ENCODE measurements at places on chromosomes 3 and 15.

DNA sequence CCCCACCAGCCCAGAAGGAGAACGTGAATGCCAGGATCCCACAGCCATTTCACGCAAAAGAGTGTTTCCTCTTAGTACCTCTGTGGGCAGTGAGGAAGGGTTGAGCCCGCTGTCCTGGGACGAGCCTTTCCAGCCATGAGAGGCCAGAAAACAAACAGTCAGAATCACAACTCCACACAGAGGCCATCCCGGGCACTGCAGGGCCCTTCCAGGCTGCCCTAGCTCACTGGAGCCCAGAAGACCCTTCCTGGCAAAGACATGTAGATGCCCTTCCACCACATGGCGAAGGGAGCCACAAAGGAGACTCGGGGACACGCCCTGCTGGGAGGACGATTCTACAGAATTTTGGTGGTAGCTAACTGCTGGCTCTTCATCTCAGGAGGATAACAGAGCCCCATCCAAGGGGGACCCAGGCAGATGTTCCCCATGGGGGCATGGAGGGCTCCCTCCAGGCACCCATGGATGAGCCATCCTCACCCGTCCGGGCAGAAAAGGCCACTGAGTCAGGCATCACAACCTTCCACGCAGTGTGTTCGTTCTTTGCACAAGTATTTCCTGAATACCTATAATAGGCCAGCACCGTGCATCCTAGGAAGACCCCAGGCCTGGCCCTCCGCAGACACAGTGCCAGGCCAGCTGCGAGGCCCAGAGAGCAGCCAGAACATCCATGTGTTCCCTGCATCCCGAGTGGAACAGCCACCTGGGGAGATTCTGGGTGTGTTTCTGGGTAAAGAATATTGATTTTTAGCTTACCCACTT, 47.2 kb downstream of the SLC12A8 start:
- no peak for DNase-seq

- DNase-seq = no peak
Measured at GRCh38 chr3:109532257-109533216, 195.2 kb upstream of the DPPA4 start.

- DNase-seq = no peak
Measured at GRCh38 chr3:172846103-172846561, 95.6 kb downstream of the ECT2 start.

DNA sequence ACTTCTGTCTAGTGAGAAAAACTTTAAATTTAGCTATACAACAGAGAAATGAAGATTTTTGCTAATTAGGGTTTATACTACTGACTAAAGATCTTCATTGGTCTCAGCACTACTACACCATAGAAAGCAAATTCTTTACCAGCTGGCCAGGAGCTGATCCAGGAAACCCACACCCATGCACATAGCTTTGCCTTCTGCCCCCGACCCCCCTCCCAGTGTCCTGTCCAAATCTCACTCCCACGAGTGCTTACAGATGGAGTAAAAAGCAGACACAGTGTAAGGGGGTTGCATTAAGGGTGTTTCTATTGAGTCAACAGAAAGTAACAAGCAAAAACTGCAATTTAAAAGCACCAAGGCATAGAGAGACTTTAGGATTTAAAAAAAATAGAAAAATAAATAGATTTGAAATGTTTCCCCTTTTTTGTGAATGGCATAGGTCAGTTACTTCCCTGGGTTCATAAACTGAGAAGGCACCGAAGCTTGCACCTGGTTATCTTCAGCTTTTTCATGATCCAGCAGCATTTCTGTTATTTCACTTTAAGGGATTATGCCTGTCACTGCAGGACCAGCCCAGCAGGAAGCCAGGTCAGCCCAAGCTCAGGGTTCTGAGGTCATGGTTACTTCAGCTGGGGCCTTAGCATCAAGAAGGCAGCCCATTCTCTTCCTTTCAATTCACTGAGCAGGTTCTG, 124.3 kb downstream of the CTNNB1 start:
- DNase-seq = peak; percentile 42

DNA sequence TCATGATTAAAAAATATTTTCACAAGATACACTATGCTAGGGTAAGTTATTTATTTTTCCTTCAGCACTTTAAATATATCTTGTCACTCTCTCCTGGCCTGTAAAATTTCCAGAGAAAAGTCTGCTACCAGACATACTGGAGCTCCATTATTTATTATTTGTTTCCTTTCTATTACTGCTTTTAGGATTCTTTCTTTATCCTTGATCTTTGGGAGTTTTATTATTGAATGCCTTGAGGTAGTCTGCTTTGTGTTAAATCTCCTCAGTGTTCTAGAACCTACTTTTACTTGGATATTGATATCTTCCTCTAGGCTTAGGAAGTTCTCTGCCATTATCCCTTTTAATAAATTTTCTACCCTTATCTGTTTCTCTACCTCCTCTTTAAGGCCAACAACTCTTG, 142.0 kb upstream of the TGFBR2 start:
- no peak for DNase-seq

DNA sequence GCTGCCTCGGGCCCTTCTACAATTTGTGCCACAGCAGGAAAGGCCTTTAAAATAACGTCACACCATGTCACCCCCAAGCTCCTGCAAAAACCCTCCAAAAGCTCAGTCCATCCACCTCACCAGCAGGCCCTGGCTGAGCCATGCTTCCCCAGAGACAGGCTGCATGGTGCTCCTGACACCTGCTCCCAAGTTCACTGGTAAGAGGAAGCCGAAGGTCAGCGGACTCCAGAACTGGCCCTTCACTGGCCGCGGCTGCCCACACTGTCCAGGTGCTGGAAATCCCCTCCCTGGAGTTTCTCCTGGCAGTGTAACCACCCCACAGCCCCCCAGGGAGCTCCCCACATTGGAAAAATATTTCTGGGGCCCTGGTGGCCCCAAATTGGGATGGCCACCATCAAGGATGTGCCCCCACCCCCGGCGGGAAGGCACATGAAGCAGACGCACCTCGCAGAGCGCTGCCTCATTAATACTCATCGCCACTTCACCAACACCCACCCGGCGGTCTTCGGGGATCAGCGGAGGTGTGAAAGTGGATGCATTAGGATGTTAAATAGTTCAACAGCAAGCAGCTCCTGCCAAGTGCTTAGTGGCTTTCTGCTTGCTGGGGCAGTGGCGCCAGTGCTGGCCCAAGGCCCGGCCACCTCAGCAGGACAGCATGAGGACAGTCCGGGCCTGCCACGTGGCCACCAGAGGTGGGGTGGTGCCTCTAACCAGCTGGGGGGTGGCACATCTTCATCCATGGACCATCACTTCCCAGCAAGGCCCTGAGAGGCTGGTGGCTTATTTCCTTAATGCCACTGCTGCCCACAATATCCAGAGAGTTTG, 146.1 kb upstream of the IQSEC1 start:
- no peak for DNase-seq
